ENCODE measurements at places on chromosomes 6 and 20.

DNA sequence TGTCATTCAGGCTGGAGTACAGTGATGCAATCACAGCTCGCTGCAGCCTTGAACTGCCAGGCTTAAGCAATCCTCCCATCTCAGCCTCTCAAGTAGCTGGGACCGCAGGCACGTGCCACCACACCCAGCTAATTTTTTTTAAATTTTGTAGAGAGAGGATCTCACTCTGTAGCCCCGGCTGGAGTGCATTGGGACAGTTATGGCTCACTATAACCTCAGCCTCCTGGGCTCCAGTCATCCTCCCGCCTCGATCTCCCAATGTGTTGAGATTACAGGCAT, 86.5 kb downstream of the SERAC1 start:
- no peak for DNase-seq

DNA sequence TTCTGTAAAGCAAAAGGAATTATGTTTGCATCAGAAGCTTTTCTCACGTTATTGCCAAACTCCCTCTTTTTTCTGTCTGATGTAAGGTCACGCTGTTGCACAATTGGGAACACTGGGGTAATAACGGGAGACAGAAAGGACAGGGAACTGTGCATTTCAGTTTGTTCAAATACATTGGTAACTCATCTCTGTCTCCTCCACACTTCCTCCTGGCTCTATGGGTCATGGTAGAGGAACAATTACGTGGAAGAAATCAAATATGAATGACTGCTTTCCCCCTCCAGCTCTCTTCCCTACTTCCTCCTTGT, 132.2 kb upstream of the TNFAIP3 start:
- DNase-seq = no peak

GRCh38 chr20:41392871-41393704, 26.5 kb upstream of the EMILIN3 start:
- no peak for DNase-seq

DNA sequence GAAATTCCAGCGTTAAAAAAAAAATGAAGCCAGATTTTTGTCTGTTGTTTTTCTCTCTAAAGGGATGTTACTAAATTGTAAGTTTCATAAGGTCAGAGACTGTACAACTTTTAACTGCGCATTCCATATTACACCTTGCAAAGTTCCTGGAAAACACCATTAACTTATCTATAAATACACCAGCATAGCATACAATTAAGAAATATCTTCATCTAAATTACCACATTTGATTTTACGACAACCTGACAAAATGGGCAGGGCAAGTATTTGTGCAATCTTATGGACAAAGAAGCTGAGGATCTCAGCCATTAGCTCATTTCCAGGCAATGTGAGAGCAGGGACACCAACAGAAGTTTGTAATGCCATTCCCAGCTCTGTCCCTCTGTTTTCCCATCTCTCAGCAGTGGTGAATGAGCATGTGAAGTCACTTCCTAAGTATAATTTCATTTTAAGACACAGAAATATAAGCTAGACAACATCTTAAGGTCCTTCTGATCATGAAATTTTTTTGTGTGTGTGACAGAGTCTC, 12.9 kb upstream of the GCM1 start:
- no peak for DNase-seq

DNA sequence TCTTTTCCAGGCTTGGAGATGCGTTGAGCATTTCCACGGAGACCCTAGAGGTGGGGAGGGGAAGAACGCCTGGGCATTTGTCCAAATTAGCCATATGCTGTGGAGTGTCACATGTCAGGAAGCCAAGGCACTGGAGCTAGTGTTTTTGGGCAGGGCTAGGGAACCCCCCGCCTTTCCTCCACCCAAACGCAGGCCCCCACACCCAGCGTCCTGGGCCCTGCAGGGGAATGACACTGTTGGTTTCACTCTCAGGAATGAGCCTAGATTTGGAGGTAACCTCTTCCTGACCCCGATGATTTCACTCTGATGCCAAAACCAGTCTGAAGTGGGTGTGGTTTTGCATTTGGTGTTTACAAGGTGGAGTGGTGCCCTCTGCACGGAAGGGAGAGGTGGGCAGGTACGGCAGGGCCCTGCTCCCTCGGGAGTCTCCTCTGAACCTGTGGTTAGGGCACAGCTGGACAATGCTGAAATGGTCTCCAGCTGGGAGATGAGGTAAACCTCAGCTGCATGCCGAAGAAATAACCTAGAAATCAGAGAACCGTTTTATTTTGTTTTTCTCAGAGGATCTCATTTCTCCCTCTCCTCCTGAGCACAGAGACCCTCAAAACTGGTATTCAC, 29.5 kb downstream of the MTHFD1L start:
- DNase-seq = no peak

DNA sequence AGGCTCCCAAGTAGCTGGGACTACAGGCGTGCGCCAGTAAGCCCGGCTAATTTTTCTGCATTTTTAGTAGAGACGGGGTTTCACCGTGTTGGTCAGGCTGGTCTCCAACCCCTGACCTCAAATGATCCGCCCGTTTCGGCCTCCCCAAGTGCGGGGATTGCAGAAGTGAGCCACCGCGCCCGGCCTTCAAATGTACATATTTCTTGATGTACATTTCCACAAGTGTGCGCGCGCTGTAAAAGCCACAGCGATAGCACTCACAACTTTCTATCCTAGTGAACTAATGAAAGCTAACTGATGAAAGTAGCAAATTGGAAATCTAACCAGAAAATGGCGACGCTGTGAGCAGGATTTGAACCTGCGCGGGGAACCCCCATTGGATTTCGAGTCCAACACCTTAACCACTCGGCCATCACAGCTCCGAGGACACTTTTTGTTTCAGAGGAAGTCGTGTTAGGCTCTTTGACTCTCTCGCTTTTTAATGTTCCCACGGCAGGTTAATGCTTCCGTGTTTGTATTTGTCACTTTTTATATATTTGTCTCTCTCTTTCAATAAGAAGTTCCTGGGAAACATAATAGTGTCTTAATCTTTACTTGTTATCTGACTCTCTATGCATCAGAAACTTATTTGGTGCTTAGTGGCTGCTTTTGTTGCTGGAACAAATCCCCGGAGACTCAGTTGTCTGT, 199.4 kb upstream of the ZNF184 start:
- peak; percentile 93 for DNase-seq

DNA sequence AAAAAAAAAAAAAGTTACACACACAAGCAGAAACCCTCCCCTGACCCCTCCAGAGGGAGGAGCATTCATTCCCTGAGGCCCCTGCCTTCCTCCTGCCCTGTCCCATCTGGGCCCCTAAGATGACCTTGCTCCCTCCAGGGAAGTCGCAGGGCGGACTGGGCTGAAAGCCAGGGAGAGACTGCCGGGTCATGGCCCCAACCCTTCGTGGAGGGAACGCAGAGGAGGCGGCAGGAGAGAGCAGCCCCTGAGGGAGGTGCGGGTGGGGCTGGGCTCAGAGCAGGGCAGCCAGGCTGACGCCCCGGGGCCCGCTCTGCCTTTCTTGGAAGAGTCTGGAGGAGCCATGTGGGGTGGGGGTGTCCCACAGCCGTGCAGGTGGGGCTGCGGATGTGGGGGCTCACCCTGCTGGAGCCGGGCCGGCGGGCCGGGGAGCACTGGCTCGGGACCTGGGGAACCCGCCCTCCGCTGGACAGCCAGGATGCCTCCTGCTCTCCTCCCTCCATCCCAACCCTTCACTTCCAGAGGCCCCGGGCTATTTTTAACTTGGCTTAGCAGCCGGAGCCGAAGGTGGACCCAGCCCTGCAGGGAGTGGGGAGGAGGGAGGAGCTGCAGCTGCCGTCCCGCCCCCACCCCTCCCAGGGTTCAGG, 15.0 kb upstream of the ABHD16B start:
- no peak for DNase-seq

DNA sequence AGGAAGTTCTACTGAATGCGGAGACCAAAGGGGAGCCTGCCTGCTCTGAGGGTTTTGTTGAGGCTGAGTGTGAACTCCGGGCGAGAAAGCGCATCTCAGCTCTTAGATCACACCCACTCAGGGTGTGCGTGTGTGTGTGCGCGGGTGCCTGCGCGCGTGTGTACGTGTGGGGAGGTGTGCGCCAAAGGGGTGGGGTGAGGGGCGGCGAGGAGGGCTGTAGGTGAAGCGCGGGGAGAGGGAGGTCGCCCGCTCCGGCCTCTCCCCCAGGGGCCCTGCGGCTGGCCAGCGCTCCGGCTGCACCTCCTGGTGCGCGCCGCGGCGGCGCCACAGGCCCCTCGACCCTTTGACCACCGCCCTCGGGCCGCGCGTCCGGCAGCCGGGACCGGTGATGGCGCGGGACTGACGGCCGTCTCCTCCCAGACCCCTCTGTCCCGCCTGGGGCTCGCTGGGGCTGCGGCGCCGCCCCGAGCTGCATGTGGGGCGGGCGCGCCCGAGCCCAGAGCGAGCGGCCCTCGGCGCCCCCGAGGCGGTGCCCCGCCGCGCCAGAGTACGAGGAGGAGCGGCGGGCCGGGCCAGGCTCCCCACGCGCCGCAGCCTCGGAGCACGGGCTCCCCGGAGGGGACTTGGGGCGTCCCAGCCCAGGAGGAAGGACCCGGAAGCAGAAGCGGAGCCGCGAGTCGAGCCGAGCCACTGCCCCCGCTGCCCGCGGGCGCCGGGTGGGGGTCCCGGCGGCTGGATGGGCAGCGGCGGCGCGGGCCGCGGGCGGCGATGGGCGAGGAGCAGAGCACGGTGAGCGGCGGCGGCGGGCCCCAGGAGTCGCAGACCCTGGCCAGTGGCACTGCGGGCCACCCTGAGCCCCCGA, at the start of gene RNF217:
Gene RNF217, plus strand, starts transcription at position 661 of the 862 bp plus-strand sequence. Its CDS starts 108 bp downstream, at position 769.
- DNase-seq = peak; percentile 23

GRCh38 chr20:58466729-58467571, 48.2 kb downstream of the APCDD1L start:
- DNase-seq = no peak

- no peak for DNase-seq
Measured at GRCh38 chr6:42028234-42029061, 21.9 kb upstream of the TAF8 start.

DNA sequence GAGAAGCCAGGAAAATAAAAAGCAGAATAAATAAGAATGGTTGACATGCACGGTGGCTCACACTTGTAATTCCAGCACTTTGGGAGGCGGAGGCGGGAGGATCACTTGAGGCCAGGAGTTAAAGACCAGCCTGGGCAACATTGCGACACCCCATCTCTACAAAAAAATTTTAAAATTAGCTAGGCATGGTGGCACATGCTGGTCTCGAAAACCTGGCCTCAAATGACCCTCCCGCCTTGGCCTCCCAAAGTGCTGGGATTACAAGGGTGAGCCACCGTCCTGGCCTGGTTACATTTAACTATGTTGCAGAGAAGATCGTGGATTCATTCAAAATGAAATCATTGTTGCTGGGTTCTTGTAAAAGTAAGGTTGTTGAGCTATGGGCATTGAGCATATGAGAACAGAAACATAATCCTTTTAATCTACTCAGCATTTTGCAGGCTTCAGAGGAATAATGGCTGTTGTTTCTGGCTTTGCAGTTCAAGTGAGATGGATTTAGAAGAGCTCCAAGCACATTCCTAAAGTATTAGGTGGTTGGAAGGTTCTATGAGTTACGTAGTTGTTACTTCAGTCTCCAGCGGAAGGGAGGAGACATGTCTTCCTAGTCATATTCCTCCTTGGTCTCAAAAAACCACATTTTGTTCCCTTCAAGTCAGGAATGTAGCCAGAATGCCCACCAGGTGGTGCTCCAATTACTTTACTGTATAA, 45.6 kb upstream of the RAB23 start:
- peak; percentile 70 for DNase-seq

- no peak for DNase-seq
Measured at GRCh38 chr6:165849534-165850430, 186.7 kb upstream of the PDE10A start.

DNA sequence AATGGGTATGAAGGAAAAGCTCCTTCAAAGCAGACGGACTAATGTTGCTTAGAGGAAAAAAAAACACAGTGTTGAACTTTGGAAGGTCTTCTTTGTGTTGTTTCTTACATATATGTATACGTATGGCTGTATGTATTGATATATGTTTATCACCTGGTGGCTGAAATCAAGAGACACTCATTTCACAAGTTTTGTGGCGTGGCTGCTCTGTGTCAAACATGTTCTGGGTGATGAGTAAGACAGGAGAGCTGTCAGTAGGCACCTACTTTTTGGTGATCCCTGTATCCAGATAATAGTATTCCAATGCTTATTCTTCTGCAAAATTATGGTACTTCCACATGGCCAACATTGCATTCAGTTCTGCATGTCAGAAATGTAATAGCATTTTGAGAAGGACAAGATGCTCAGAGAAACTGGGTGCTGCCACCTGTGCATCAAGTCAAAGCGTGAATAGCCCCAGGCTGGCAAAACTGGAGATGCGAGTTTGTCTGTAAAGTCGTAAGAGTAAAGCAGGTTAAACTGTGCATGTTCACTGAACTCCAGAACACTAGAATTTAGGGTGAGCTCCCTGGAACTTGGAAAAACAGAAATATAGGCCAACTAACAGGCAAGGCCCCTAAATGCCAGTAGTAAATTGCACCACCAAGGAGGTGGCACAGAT, 67.9 kb downstream of the ARMC2 start:
- no peak for DNase-seq

DNA sequence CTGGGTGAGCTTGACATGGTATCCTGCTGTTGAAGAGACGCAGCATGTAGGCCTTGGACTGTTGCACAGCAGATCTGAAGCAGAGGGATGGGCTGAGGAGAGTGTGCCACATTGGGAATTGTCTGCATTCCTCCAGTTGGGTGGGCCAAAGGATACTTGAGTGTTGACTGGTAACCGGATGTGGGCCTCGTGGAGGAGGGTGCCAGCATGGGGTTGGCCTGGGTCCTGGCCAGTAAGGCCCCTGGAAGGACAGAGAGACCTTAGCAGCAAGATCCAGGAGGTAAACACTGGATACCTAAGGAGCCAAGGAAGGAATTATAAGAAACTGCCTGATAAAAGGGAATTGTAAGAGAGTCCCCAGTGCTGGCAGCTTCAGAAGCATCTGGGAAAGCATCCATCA, 76.9 kb downstream of the FIG4 start:
- DNase-seq = no peak

DNA sequence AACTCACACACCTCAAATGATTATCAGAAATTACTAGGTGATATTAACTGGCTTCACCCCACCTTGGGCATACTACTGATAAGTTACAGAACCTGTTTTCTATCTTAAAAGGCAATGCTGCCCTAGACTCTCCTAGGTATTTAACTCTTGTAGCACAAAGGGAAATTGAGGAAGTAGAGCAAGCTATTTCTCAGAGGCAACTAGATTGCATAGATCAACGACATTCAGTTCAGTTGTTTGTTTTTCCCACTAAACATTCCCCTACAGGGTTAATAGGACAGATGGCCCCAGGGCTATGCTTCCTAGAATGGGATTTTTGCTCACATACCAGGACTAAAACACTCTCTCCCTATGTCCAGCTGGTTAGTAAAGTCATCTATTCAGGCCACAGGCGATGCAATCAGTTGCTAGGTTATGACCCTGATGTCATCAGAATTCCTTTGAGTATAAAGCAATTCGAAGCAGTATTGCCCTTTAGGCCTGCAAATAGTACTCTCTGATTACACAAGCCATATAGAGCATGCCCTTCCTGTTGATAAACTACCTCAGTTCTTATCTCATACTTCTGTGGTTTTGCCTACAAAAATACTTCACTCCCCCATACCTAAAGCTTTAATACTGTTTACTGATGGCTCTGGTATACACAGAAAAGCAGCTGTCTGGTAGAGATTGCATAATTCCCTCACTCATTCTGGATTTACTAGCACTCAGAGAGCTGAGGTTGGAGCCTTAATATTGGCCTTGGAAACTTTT, 67.4 kb upstream of the ASCC3 start:
- DNase-seq = no peak

- no peak for DNase-seq
Measured at GRCh38 chr20:52012079-52012478, 179.5 kb downstream of the ZFP64 start.

Measured in SW 1271 (cell line).